ENCODE measurements at places on chromosomes 3 and 15.

DNA sequence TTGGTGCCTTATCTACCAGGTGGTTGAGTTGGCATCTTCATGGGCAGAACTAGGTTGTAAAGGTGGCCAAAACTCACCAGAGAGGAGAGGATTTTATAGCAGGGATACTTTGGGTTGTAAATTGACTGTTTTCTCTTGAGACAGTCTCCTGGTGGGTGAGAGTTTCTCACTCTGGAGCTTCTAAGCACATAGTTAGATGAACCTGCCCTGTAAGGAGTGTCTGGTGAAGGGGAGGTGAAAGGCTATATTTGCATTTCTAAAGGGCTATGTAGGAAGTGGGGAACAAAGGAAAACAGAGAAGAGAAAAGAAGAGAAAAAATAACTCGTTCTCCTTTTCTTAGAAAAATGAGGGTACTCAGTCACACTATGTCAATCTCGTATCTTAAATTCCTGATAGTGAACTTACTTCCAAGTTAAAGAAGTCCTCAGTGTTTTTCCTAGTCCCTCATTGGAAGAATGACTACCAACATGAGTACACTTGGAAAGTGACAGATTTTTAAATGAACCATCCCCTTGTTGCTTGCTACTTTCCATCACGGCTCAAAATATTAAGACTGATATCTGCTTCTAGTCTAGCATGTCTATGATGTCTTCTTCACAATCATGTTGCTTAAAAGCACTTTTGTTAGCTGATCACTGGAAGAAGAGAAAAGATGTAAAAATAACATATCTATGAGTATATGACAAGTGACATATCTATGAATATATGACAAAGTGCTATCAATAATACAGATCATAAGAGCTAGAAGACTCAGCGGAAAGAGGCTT lies 113.8 kb upstream of the P2RY1 start:
- no peak for DNase-seq

DNA sequence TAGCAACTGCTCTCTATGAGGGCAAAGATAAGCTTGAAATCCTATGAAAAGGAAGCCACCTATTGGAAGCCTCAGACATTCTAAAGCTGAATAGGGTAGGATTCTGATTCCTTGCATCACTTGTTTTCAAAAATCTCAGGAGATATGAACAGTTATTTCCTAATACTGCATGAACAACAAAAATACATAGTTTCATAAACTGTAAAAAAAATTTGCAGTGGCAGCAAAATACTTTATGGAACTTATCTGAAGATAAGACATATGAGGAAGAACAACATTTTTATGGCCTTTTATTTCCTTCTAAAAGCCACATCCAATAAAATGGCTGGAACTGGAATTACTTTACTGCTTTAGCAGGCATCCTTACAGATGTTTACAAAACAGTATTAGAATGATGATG lies 29.9 kb downstream of the AP3S2 start:
- no peak for DNase-seq

GRCh38 chr15:78093242-78094020 lies 1.1 kb downstream of the SH2D7 start:
- peak; percentile 38 for DNase-seq

GRCh38 chr15:67883234-67883773 lies 43.5 kb upstream of the RNU6-1 start:
- DNase-seq, result no peak

GRCh38 chr3:90025019-90025418 lies 917.6 kb downstream of the EPHA3 start:
- DNase-seq, result no peak

- no peak for DNase-seq
Observed at GRCh38 chr3:192188218-192188835, 539.0 kb downstream of the FGF12 start.

DNA sequence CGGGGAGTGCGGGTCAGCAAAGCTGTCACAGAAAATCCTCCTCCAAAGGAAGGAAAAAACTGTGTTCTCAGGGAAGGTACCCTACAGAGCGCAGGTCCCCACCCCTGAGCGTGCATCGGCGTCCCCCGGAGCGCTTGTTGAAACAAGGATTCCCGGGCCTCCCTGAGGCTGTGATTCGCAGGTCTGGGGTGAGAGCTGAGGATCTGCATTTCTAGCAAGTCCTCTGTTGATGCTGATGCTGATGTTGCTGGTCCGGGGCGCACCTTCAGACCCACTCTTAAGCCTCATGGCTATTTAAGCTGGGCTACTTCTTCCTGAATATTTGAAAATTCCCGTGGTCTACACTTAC lies 226.2 kb upstream of the IGF1R start:
- no peak for DNase-seq

- DNase-seq, result no peak
Observed at GRCh38 chr15:95202569-95203349, 971.4 kb downstream of the MCTP2 start.

DNA sequence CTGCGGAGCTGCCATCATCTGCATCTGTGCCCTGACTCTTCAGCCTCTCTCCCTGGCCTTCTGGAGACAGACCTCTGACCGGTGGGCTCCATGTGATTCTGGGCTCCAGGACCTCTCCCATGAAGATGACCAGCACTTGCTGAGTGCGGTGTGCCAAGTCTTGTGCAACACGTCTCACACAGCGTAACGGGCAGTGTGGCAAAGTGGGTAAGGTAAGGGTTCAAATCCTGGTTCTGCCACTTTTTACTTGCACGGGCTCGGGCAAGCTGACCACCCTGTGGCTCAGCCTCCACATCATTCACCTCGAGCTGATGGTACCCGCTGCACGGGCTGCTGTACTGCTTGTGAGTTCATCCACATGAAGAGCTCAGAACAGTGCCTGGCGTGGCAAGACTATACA lies 6.5 kb upstream of the SYNM start:
- DNase-seq, result no peak

DNA sequence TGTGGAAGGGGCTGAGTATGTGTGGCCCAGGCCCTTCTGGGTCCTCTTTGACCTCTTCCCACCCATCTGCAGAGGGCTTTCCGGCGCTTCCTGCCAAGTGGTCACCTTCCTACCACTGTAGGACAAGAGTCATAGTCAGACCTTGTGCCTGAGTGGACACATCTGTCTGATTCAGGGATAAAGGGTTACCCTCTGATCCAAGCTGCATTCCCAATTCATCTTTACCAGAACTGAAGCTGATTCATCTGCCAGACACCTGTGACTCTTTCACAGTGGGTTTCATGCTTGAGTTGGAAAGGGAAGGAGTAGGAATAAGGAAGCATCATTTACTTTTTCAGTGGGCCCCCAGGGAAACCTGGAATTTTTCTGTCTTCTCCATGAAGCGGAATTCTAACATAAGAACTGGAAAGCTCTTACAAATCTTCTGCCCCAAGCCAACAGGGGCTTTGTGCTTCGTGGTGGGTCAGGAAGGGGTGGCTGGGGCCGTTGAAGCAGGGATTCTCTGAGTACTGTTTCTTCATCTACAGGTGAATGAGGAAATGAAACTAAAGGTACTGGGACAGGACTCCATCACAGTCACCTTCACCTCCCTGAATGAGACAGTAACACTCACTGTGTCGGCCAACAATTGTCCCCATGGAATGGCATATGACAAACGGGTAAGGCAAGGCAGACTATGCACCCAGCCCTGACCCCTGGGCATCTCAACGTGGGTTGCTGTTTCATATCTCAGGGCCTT lies 46.4 kb downstream of the C3orf20 start:
- DNase-seq, result no peak

- DNase-seq, result no peak
Observed at GRCh38 chr15:71755092-71755970, 55.0 kb upstream of the NR2E3 start.

DNA sequence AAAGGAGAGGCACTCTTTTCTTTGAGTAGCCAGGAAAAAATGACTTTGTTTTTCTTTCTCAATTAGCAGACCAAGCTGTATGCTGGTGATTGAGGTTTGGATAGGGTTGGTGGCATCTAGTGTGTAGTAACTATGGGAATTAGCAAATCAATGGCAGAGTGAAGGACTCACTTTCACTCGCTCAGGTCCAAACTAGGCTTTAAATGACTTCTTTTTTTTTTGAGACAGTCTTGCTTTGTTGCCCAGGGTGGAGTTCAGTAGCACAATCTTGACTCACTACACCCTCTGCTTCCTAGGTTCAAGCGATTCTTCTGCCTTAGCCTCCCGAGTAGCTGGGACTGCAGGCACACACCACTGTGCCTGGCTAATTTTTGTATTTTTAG lies 35.9 kb downstream of the PRKCI start:
- DNase-seq, result no peak

- DNase-seq, result no peak
Observed at GRCh38 chr15:33341953-33342352, 31.2 kb downstream of the RYR3 start.

All from amniotic stem cell (primary cell).